NCI-H69 (cell line): ENCODE measurements at places on chromosomes 1 and 21.
A peak's percentile ranks its signal among the peaks of the same experiment; 100 is the strongest.

DNA sequence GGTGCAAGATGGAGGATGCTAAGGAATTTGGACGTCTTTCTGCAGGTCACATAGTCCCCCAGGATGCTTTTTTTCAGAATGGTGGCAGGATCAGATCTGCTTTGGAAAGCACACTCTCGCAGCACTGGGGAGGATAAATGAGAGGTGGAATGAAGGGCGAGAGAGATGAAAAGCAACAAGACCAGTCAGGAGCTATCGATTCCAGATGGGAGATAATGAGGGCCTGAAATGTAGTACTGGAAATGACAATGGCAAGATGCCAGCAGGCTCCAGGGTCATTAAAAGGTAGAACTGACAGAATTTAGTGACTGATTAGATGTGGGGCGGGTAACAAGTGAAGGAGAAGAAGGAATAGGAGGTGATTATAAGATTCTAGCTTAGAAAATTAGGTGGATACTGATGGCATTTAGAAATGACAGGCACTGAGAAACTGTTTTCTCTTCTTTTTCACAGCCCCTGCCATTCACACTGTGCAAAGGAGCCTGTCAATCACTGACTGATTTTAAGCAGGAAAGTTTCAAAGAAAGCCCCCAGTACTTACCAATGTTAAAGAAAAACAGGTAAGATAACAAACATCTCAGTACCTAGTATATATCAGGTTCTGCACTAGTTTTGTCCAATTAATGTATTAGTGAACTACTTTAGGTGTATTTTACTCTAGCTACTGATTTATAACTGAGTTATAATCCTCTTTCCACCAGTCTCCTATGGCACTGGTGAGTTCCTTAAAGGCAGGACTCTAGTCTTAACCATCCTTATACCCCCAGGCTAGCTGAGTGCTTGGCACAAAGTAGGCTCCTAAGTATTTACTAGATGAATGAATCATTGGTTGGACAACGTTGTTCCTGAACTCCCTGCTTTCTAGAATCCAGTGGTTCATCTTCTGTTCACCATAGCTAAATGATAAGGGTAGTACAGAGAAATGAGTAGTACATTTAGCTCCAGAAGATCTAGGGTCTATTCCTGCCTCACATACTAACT lies 9.2 kb downstream of the PIGM start:
- DNase-seq = peak; percentile 94

DNA sequence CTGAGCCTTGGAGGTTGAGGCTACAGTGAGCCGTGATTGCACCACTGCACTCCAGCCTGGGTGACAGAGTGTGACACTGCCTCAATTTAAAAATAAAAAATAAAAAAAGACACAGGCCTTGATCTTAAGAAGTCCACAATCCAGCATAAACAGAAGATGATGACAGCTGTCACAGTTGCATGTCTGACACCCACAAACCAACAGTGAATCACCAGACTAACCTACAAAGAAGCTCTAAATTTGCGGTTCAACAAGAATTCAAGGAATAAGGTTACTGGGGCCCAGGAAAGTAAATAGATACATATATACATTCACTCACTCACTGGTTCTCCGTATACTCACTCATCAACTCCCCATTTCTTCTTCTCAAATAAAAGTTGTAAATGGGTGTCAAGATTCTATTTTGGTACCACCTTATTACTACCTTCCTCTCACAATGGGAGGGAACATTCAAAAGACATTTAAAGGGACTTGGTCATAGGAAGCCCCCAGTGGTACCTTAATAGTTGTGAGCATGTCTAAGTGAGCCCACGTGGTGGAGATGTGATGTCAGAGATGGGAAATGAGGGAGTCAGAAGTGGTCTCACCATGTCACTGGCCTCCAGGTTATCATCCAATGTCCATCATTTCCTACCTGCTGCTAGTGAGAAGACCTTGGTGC lies 66.9 kb upstream of the PRDX6 start:
- no peak for DNase-seq

GRCh38 chr1:23098463-23099170 lies 70.0 kb downstream of the LUZP1 start:
- DNase-seq = peak; percentile 76

DNA sequence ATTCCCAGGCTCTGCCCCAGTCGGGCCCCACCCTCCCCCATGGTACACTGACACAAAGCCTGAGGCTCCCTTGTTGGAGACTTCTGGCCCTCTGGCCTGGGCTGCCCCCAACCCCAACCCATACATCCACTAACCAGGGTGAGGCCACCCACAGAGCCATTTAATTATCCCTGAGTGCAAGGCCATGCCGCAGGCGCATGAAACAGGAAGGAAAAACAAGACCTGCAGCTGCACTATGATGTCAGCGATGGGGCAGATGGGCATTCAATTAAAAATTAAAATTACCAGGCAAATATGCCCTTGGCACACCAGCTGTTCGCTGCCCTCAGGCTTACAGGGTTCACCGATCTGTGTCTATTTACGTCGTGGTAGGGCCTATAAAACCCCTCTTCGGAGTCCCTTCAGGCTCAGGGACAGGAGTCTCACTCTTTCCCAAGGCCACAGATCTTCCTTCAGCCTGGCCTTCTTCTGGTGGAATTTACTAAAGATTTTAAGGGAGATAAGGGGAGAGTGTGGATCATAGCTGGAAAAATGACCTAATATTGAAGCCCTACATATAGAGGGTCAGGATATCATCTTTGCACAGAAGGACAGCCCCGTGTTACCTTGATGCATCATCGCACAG lies 29.6 kb upstream of the RGS16 start:
- peak; percentile 100 for DNase-seq

DNA sequence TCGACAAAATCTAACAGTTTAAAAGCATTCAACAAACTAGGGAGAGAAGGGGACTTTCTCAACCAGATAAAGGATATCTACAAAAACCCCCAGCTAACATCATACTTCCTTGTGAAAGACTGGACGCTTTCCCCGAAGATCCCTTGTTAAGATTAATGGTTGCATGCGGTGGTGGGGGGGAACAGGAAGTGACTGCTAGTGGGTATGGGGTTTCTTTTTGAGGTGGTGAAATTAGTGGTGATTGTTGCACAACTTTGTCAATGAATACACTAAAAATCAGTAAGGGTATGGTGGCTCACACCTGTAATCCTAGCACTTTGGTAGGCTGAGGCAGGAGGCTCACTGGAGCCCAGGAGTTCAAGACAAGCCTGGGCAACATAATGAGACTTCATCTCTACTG lies 26.9 kb upstream of the EYA3 start:
- DNase-seq = no peak

- DNase-seq = peak; percentile 95
These were observed 18.0 kb upstream of the BTG2 start for GRCh38 chr1:203287109-203287893.

DNA sequence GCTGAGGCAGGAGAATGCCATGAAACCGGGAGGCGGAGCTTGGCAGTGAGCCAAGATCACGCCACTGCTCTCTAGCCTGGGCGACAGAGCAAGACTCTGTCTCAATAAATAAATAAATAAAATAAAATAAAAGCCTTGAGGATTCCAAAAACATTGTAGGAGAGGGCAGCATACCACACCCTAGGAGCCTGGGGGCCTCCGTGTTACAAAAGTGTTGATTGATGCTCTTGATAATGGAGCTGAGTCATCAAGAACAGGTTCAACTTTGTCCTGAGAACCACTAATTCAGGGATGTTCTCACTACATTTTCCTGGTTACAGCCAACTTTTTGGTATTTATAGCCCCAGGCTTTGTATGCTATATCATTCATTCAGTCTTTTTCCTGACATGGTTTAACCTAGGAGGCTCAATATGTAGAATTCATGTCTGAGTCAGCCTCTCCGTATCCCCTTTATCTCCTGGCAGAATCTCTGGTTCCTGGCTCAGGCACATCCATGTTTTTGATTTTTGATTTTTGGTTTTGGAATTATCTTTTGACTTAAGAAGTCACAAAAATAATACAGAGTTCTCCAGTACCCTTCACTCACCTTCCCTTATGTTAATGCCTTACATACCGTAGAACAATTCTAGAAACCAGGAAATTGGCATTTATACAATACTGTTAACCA lies 69.4 kb downstream of the LRRC8D start:
- DNase-seq = no peak

DNA sequence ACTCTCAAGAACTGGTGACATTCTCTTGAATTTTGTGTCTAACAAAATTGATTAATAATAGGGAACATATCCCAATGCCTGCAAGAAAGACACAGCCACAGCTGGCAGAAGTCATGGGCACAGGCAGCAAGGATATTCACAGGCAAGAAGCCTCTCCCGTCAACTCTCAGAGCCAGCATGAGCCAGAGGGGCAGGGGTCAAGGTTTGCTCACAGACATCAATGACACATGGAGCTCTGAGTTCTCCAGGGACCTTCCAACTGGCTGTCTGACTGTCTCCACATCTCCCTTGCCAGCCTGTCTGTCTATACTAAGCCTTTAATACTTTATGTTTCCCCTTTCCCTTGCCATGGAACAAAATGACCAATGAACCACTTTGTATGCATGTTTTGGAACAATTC lies 101.5 kb upstream of the RAB4A start:
- DNase-seq = no peak

DNA sequence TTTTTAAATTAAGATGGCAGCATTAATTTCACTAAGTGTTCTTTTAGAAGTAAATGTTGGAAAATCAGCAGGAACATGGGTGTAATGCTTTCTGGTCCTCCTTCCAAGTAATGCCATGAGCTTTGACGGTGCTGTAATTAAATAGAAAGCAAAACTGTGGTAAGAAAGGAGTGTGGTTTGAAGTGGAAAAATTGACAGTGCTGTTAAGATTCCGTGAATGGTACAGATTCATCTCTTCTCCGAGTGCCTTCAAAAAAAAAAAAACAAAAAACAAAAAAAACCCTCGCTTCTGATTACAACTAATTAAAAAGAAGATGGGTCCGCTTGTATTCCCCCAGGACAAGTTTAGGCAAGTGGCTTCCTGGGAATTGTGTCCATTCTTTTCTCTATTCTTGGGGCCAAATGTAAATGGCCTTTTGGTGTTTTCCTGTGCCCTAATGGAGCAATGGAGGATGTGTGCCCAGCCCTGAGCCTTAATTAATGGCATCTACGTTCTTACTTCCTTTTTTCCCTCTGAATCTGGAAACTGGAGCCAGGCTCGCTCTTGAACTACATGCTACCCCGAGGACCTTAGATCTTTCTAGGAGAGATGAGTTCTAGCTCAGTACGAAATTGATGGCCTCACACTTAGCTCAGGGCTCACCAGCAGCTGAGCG lies 5.1 kb downstream of the LMO4 start:
- peak; percentile 63 for DNase-seq

DNA sequence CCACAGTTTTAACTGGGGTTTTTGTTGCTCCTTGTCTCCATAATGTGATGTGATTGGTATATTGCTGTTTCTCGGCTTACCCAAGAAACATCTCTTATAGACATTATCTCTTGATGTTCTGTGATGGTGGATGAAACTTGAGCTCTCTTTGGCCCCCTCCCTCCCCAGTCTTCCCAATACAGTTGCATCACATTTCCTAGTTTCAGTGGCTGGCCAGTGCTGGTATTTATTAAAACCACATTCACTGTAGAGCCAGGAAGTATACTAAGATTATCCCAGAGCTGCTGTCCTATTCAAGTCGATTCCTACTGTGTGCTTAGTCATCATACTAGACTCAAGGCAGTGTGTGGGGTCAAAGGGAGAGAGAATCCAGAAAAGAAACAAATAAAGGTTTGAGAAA lies 244.4 kb downstream of the KAZN start:
- DNase-seq = no peak

GRCh38 chr1:244450597-244451538 lies 841 bp downstream of the ADSS2 start:
- peak; percentile 71 for DNase-seq

GRCh38 chr1:228338521-228339051 lies 68.0 kb downstream of the TRIM11 start:
- DNase-seq = no peak

DNA sequence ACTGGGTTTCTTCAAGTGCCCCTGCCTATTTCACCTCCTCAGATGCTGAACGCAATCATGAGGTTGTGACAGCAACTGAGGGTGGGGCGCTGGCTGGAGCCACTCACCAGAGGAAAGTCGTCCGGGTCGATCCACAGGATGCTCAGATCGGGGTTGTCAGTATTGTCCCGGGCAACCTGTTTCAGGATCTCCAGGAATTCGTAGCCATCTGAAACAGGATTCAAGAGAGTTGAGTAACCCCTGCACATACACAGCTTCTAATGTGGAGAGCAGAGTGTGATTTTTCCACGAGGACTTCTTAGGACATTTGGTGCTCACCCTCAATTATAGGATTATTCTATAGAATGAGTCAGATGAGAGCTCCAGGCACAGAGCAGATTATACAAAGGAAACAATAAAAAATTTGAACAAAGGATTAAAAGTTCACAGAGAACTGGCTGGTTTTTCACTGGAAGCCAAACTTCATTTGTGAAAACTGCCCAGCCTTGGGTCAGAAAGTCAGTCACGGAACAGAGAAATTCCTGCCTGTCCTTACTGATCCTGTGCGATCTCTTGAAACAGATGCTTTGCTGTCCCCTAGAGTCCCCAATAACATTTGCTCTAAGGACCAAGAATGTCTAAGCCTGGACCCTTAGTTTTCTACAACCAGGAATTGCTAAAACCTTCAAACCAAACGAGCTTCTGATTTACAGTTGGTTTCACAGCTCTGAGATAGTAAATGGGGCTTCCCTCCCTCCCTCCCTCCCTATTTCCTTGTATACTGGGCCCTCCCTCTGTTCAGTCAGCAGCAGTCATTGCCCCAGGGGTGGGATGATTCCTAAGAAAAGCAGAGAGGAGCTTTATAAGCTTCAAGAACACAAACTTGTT lies 63.2 kb downstream of the CASQ2 start:
- peak; percentile 4 for DNase-seq

DNA sequence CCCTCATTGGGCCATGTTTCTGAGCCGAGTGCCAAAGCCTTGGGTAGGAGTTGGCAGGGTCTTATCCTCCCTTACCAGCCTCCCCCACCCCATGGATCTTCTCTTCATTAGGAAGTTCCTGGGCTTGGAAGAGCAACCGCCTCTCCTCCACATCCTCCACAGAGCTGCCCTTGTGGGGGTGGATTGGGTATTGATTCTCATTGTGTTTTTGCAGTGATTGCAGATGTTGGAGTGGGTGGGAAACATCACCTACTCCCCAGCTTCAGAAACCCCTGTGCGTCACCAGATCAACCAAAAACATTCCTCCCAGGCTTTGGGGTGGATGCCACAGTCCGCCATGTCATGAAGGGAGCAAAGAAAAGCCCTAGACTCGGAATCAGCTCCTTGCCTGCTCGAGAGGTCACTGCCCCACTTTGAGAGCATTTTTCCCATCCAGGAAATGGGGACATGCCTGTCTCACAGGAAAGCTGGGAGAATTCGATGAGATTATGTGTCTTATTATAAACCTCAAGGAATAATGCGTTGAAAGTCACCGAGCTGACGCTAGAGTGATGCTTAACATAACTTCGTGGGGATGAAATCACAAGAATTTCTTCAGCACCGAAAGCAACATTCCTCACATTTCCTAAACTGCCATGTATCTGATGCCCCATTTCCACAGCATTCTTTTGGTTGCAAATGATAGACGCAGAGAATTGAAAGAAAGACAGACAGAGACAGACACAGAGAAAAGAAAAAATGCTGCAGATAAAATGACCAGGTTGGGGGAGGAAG lies 44.7 kb upstream of the ZBTB40 start:
- DNase-seq = no peak
